ENCODE measurements at places on chromosomes 6 and 20.

DNA sequence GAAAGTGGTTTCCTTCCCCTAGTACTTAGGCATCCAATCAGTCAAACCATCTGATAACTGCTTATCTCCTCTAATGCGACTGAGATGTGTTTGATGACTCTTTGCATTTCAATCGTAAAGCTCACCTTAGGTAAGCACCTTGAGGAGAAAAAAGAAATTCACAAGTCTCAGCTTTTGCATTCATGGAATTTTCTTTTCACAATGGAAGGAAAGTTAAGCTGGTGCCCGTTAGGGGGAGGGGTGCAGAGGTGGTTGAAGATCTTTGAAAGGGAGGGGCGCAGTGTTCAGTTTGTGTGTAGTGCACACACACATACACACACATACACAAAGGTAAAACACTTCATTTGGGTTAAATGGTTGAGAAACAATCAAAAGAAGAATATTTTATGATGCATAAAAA is 87.1 kb upstream of the SALL4 start:
- no peak for DNase-seq

GRCh38 chr6:111581957-111582356 is 23.7 kb downstream of the TRAF3IP2 start:
- no peak for DNase-seq

DNA sequence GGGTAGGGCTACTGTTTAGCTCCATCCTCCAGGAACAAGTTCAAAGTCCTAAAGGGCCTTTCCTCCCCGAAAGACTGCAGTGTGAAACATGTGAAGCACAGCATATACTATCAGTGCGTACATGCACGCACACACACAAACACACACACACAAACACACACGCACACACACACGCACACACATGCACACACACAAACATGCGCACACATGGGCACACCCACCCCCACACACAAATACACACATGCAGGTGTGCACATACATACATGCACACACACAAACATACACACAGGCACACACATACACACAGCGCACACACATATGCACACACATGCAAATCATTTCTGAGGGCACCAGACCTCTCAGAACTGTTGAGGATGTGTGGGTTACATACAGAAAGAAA is 382.0 kb upstream of the CDH4 start:
- no peak for DNase-seq

DNA sequence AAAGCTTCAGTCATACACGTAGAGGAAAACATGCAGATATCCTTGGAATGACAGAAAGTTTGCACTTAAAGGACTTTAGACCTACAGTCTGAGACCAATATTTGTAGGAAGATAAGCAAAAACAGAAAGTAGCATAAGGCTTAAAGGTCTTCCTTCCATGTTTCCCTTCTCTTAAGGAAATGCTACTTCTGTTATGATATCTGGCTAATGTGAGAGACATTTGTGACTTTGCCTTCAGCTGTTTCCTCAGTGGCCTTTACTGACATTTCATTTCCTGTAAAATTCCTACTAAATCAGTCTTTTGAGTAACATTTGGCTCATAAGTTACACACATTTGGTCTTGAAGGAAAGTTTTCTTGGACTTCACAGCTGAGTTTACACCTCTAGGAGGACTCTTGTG is 713.4 kb downstream of the TBC1D32 start:
- no peak for DNase-seq

- DNase-seq = no peak
Observed at GRCh38 chr6:163935158-163935762, 520.7 kb downstream of the QKI start.

DNA sequence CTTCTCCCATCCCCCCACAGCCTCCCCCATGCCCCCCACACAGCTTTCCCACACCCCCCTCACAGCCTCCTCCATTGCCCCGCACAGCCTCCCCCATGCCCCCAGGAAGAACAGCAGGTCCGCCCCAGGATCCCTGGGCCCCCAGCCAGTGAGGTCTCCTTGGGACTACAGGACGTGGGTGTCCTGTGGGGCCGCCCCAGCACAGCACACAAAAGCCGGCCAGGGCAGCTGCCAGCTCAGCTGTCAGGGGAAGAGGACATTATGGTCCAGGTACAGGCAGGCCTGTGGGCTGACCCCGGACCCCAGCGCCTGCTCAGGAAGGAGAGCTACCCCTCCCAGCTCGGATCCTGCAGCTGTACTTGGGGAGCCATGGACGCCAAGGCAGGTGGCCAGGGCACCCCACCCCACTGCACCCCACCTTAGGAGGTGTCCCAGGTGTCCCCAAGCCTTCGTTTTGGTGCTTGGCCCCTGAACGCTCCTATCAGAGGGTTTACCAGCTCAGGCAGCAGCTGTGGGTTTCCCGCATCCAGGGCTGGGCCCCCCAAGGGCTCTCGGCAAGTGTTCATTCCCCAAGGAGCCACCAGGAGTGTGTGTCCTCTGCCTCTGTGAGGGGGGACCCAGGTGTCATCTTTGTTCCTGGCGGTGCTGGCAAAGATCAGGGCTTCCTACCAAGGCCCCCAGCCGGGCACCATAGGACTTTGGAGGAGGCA is 42.3 kb upstream of the GATA5 start:
- no peak for DNase-seq

- DNase-seq = no peak
Observed at GRCh38 chr6:4209196-4209595, 73.8 kb upstream of the ECI2 start.

DNA sequence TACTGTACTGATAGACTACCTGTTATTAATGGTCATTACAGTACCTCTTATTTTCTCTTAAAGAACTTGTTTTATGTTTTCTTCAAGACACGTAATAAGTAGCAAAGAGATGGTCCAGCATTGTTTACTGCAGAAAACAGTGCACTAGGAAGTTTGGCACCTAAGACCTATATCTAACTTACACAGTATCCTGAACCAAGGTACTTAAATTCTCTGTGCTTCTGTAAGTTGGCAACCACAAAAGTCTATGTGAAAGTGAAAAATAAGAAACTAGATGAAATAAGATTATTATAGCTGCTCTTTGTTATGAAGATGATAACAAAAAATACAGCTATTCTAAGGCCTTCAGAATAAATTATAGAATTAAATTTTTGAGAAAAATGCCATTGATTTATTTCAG is 411.7 kb upstream of the SOX4 start:
- no peak for DNase-seq

DNA sequence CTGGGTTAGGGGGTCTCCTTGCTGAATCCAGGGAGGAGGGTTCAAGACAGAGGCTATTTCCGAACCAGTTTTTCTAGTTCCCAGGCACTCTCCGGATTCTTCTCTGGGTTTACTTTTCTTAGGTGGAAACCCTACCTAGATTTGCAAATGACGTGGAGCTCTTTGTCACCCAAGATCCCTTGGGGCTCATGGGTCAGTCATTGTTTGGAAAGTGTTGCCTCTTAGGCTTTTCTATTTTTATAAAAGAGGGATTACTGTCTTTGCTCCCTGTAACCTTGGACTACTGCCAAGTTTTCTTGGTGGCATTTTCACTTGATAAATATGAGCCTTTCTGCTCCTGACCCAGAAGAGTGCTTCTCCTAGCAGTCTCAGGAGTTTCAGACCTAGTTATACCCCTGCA is 33.6 kb downstream of the FAM209B start:
- DNase-seq = no peak

GRCh38 chr6:110560239-110561007 is 84.0 kb upstream of the SLC22A16 start:
- no peak for DNase-seq

GRCh38 chr6:168030218-168030746 is 32.8 kb downstream of the KIF25 start:
- DNase-seq = no peak

DNA sequence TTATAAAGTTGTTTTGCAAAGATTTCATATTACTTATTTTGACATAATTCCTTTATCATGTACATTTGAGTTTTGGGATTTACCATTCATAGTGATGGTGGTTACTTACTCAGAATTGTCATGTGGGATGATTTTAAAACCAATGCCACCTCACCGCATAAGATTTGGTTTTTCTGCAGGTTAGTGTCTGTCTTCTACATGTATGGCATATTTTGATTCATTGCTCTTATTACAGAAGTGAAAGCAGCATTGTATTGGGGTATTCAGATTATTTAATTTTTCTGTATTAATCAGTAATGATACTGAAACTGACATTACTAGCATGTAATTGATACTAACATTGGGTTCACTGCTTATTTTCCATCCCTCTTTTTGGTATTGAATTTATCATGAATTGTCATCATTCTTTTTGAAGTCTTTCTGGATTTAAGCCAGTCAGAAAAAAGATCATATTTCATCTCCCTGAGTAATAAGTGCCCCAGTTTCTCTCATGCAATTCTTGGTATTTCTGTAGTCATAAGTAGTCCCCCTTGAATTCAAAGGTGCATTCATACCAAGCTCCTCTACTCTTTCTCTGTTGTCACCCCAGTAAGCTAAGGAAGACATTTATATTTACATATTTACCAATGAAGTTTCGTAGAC is 176.6 kb downstream of the BCKDHB start:
- no peak for DNase-seq

DNA sequence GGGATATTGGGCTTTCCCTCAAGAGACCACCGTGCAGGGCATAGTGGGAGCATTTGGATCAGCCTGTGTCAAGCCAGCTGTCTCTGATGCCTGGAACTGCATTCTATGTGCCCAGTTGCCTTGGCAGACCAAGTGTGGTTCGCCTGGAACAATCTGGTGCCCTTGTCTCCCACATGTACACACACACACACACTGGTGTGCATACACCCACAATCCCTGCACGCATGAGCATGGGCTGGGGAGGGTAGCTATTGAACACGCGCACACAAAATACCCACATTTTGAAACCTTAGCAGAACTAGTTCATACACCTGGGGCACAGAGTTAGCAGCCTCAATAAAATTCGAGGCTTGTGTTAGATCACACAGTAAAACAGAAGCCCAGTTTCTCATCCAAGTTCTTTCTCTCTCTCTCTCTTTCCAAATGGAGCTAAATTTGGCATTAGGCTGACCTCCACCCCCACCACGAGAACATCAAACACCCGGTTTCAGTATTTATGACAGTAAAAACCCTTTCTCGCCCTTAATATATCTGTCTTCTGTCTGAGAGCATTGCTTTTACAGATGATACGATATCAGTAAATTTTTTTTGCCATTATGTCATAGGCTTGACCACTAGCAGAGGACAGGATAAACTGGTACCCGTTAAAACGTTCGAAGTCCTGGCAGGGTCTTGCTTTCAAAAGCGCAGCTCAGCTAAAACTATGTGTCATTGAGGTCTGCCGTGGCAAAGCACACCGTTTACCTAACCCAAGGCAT is 18.2 kb upstream of the NFATC2 start:
- DNase-seq = no peak

GRCh38 chr20:53322651-53323050 is 271.0 kb downstream of the ZNF217 start:
- no peak for DNase-seq

GRCh38 chr6:110140650-110141049 is 38.8 kb downstream of the WASF1 start:
- DNase-seq = no peak

DNA sequence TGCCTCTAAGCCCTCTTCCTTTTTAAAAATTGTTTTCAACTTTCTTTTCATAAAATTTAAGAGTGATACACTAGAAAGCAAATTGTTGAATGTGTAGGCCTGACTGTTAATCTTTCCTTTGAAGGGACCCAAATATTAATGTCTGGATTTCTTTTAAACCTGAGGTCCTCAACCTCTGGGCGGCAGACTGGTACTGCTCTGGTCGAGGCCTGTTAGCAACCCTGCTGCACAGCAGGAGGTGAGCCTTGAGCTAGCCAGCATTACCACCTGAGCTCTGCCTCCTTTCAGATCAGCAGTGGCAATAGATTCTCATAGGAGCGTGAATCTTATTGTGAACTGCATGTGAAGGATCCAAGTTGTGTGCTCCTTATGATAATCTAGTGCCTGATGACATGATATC is 191.2 kb downstream of the MANEA start:
- no peak for DNase-seq

Measured in NCI-H1417 treated with DMSO at 0.1 percent for 48 hours (cell line).